ENCODE measurements at places on chromosomes 2 and 18.

- no peak for DNase-seq
Measured at GRCh38 chr18:8895987-8896619, 190.7 kb downstream of the MTCL1 start.

GRCh38 chr2:199480966-199481365 is 23.2 kb upstream of the SATB2 start:
- DNase-seq, result no peak

DNA sequence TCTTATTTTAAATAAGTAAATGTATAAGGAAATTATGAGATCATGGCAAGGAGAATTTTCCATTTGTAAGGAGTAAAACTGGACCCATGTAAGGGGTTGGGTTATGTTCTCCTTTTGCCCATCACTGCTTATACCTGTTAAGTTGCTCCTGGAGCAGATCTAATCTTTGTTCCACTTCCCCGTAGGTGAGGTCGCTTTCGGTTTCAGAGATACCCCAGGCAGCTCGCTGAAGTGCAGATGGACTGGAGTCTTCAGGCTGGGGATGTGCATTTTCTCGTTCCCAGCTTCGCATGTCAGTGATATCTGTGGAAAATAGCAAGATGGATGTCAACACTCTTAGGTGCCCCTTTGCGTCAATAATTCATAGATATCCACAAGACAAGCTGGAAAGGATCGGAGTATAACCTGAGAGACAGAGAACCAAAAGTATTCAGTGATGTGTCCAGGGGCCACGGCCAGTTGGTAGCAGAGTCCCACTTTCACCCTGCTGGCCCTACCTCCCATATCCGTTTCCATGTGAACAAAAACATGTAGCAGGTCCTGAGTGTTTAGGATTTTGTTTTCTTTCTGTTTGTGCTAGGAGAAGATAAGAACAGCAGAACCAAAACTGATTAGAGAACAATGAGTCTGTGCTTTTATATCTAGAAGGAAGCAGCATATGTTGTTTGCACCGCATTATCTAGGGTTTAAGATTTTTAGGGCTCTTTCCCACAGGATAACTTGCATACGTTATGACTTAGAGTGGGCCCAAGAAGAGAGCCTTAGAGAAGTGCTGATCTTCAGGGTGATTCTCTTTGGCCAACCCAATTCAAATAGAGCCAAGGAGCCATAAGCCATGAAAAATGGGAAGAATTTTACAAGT is 36.0 kb downstream of the GCA start:
- no peak for DNase-seq

DNA sequence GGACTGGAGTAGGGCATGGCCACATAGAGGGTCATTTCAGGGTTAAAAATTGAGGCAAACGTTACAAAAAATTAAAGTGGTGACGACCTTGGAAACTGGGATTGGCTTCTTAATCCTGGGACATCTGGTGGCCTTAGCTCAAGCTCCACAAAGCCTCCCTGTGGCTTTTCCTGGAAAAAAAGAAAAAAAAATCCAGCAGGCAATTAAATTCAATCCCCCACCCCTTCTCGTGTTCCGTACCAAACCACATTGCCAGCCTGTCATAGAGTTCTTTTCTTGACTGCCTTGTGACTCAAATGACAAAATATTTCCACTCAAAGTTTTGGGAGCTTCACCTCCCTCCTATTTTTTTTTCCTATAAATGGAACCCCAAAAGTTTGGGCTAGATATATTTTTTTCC is 195.6 kb downstream of the HRH4 start:
- DNase-seq, result no peak

DNA sequence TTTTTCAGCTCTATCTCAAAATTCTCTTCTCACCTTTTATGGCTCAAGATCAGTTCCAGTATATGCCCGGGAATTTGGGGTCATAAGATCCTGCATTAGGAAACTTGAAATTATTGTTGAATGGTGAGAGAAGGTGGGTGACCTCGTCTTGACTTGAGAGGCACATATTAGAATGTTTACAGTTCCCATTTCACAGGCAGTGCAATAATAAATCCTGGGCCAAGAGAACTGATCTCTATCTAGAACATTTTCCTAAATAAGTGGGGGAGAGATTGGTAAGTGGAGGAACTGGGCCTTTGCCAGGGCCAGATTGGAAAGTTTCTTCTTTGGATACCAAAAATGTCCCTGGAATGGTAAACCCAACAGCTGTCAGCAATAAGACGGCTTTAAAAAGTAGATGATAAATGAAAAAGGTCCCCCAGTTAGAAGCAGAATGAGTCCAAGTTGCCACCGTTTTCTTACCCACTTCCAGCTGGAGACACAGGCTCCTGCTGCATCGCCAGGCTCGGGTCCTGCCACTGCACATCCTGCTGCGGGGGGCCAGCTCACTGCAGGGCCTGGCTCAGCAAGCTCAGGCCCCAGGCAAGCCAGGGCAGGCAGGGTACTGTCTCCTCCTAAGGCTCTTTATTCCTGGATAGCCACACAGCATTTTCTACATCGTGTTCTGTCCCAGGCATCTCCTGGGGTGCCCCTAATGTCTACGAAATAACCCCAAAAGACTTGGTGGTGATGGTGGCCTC is 126.4 kb upstream of the EPAS1 start:
- DNase-seq, result no peak

DNA sequence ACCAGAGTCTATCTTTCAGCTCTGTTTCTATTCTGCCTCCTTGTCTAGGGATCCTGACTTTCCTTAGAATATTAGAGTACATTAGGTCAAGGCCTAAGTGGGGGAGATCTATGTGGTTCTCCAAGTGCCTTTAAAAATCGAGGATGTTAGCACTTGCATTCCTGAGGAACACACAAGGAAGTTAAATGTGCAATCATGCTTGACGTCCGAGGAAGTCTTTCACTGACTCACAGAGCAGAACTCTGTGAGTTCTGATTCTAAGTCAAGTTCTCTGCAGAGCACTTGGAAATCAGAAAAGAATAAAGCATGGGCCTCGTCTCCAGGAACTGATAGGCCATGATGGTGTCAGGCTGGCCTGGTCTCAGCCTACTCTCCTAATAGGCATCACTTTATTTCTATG is 17.2 kb downstream of the FHOD3 start:
- DNase-seq, result no peak
